Uterus (tissue), 4 donors: ENCODE measurements at places on chromosomes 5 and 9. TPM values are rescaled to one million over a fixed set of nuclear protein-coding genes. Genes with fewer than 3 reads are reported as not detected.

DNA sequence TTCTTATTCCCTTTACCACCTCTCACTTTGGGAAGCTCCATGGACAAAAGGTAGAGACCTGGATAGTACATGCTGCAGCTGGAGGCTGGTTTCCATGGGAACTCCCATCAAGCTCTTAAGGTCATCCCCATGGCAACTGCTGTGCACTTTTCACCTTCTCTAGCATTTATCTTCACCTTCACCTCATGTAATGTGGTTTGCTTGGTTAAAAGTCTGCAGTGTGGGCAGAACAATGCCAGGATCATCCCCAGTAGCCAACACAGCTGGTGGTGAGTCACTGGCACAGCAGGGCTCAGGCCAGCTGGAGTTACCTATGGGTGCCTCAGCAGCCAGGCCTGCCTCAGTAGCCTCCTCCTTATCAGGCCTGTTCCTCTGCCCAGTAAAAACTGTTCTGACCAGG lies 210.5 kb downstream of the GRIA1 start:
- H3K4me1 ChIP-seq: no peaks in the 10 kb centered on the region
- H3K27ac ChIP-seq: no peak overlapping the region
- H3K36me3 ChIP-seq: no peaks in the 10 kb centered on the region
- no peak overlapping the region for H3K4me3 ChIP-seq

DNA sequence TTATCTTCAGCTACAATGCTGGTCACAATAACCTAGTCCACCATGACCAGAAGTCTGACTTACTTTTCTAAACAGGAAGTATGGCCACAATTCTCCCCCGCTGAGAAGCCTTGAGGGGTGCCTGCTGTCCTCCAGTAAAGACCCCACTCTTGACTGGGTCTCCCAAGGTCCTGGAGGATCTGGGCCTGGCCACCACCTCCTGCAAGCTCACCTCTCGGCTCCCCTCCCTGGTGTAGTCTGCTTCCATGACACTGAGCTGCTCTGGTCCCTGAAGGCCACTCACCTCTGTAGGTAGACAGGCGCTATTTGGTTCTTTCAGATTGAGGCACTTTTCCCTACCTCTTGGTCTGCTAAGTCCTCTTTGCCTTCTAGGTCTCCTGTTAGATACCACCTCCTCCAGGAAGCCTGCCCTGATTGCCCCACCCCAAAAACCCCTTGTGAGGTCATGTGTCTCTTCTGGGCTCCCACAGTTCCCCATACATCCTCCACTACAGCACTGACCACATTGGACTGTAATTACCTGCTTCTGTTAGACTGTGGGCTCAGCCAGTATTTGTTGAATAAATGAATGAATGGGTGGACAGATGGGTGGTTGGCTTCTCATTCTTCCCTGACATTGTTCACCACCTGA lies 62.6 kb upstream of the IER5L start:
- H3K4me3 ChIP-seq: no peak overlapping the region
- H3K27me3 ChIP-seq: no peaks in the 10 kb centered on the region
- H3K4me1 ChIP-seq: no peaks in the 10 kb centered on the region
- H3K27ac ChIP-seq: no peak overlapping the region
- H3K36me3 ChIP-seq: no peaks in the 10 kb centered on the region

DNA sequence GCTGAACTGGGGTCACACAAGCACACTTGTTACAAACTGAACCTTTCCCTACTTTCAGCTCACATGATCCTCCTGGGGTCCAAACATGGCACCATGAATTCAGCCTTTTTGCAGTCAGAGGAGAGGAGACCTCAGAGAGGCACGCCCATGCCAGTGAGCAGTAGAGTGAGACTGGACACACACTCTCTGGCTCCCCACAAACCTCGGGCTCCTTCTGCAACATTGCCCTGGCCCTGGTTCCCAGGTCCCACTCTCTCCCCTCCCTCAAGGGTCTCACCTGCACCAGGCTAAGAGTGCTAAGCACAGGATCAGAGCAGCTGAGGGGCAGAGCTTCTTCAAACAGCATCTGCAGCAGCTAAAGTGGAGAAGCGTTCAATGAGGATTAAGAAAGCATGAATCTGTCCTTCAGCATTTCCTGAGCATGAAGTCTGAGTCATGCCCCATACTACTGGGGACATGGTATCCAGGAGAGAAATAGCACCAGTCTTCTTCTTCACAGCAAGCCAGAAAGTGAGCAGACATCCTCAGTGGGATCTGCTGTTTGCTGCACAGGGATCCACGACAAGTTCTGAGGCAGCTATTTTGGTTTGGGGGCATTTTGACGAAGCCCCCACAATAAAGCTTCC lies 27.2 kb downstream of the SLC35A4 start:
- no peak overlapping the region for H3K27ac ChIP-seq
- DNase-seq: no peak
- no peaks in the 10 kb centered on the region for H3K27me3 ChIP-seq
- no peaks in the 10 kb centered on the region for H3K36me3 ChIP-seq
- H3K4me1 ChIP-seq: no peaks in the 10 kb centered on the region

DNA sequence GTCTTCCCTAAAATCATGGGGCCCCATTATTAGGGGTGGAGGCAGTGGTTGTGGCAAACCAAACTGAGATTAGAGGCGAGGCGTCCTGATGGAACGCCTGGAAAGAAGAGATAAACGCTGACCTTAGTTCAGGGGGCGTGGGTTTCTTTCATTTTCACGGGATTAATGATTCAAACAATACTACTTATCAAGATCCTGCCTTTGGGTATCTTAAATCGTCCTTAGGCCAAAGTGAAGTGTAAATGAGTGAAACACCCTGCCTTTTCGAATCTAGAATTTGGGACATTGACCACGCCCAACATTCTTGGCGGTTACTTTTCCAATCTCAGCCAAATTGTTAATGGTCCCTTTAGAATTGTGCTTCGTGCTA lies 1.0 kb upstream of the UBTD2 start:
- DNase-seq: no peak
- H3K27me3 ChIP-seq: no peaks in the 10 kb centered on the region
- H3K4me1 ChIP-seq: peaks cover 12% of the 10 kb centered on the region
- H3K36me3 ChIP-seq: no peaks in the 10 kb centered on the region

Gene EPB41L4B
- 0.37 TPM for total RNA-seq

Gene FBN2
- 1.2 TPM for total RNA-seq

Gene MEGF10
- total RNA-seq: 1.6 TPM
